Activated CD8-positive, alpha-beta memory T cell treated with anti-CD3 and anti-CD28 coated beads for 1 hour (primary cell): ENCODE measurements at places on chromosomes 12 and 14.

DNA sequence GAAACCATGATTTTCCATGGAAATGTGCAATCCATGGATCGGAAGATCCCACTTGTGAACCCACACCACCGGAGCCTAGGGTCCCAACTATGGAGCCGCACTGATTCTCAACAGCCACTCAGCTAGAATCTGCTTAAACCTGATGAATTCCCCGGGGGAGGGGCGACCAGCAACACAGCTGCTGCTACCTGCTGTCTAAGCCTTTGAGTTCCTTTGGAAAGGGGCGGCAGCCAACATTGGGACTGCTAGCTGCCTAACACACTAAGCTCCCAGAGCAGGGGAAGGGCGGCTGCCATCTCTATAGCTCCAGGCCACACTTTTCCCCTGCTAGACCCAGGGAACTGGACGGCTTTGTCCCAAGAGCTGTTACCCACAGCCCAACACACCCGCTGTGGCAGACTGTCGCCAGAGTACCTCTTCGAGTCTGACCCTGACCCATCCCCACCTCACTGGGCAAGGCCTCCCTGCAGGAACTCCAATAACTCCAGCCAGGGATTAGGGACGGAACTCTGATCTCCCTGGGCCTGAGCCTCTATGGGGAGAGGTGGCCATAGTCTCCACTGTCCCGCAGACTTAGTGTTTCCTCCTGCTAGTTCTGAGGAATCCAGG, 205.8 kb upstream of the SLC16A7 start:
- DNase-seq = no peak

DNA sequence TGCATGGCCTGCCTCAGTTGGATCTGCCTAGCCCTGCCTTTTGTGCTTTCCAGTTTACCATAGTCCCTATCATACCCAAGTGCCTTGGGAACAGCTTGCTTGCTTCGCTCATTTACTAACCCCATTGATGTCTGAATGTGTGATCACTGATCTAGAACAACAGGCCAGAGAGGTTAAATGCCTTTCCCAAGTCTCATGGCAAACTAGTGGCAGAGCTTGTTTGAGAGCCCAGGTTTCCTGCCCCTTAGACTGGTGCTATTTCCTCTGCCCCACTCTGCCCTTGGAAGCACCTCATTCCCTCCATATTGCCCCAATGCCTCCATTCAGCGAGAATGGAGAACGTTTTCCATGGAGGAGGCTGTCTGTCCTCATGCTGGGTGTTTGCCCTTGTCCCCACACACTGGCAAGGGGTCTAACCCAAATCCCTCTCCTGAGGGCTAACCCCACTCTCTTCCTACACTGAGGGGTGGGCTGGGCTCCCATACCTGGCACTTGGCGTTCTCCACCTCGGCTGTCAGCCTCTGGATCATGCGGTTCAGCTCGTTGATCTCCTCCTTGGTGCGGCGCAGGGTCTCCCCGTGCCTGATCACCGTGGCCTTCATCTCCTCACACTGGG, 19.8 kb downstream of the KRT7 start:
- no peak for DNase-seq

GRCh38 chr12:6818222-6818621, 3.4 kb upstream of the GPR162 start:
- DNase-seq = no peak

DNA sequence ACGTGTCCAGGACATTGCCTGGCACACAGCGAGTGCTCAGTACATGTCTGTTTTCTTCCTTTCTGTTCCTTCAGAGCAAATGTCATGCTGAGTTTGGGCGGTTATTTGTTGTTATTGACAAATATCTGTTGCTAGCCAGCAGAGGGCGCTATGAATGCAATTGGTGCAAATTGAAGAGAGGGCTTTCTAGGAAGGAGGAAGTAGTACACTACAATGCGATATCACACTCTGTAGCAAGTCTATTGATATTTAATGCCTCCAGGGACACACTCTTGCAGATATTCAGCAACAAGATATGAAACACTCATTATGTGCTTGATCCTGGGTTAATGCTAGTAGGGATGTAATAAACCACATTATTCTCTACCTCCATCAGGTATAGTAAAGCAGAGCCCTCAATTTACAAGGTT, 267.3 kb upstream of the SRRM4 start:
- DNase-seq = no peak

DNA sequence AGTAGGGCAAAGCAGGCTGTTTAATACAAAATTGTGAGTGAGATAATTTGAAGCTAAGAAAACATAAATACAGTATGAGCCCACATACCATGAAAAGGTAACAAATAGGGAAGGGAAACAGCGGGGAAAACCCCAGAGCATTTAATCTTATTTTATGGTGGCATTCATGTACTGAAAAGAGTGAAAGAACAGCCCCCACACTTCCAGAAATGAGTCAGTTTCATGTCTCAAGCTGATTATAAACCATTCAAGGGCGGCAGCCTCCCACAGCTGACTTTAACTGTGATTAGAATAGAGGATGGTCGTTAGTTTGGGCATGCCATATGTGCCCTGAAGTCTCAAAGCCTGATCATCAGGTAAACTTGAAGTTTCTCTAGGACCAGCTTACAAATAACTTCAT, 64.5 kb downstream of the FOXG1 start:
- no peak for DNase-seq

GRCh38 chr12:15868186-15868585, 14.0 kb upstream of the STRAP start:
- DNase-seq = no peak

- DNase-seq = no peak
These were observed 171.8 kb upstream of the ATF7IP start for GRCh38 chr12:14193639-14194038.

DNA sequence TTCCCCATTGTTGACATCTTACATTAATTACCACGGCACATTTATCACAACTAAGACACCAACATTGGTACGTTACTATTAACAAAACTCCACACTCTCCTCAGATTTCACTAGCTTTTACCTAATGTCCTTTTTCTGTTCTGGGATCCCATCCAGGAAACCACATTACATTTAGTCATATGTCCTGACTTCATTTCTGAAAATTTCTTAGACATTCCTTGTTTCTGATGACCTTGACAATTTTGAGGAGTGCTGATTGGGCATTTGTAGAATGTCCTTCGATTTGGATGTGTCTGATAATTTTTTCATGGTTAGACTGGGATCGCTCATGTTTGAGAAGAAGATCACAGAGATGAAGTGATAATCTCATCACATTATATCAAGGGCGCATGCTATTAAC, 34.6 kb upstream of the ACSM4 start:
- DNase-seq = no peak

GRCh38 chr12:52675301-52675701, 4.9 kb downstream of the KRT1 start:
- DNase-seq = no peak

DNA sequence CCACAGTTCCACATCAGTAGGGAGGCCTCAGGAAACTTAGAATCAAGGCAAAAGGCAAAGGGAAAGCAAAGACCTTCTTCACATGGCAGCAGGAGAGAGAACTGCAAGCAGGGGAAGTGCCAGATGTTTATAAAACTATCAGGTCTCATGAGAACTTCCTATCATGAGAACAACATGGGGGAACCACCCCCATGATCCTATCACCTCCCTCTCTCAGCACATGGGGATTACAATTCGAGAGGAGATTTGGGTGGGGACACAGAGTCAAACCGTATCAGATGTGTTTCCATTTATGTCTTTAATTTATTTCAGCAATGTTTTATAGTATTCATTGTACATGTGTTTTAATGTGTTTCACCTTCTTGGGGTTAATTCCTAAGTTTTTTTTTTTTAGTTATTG, 25.8 kb downstream of the METAP2 start:
- no peak for DNase-seq

- no peak for DNase-seq
These were observed 334.3 kb upstream of the SYT1 start for GRCh38 chr12:78530100-78530765.

GRCh38 chr12:93107514-93108312, 178.6 kb upstream of the EEA1 start:
- no peak for DNase-seq

DNA sequence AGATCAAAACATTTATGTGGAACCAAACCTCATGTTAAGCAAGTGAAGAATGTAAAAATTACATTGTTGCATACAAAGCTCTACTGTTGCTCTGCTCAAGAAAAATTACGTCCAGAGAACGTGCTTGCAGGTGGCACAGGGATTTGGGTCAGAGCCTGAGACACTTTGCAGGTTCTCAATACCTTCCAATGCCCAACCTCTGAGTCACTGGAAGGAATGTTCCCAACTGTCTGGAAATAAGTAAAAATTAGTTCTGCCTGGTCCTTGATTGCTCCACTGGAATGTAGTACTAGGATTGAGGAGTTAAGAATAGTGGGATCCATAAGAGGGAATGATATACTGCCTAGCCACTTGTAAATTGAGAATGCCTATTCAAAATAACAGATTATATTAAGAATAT, 2.8 kb upstream of the IFNG start:
- DNase-seq = no peak

DNA sequence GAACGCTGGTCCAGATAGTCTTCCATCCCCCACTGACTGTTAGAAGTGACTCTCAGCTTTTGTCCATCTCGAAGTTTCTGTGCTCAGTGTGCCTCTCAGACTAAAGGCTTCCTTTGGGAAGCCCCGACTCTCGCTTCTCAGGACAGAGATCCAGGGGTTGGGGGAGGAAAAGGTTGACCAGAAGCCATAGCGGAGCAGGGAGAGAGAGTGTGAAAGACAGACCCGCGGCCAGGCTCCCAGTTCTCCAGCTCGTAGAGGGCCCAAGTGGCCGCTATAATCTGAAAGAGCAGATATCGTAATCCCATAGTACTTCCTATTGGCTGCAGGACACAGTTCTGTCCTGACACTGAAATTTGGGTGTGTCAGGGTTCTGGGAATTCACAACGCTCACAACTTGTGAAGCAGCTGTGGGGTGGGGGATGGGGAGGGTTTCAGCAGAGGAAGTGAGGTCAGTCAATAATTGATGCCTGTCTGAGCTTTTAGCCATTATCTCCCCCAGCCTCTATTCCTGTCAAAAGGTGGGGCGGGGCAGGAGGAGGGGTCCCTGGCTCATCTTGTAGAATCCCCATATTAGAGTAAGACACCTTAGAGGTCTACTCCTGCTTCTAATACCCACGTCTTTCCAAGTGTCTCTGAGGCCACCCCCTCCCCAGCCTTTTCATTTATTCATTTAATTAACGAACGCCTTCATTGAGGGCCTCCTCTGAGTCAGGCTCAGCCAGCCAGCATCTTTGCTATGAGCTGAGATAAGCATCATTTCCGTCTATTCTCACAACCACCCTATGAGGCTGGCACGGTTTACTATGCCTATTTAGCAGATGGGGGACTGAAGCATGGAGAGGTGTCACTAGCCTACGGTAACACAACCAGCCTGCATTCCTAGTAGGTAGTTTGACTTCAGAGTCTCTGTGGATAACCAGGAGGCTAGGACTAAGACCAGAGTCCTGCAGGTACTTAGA, 1.6 kb upstream of the ACVRL1 start:
- no peak for DNase-seq

DNA sequence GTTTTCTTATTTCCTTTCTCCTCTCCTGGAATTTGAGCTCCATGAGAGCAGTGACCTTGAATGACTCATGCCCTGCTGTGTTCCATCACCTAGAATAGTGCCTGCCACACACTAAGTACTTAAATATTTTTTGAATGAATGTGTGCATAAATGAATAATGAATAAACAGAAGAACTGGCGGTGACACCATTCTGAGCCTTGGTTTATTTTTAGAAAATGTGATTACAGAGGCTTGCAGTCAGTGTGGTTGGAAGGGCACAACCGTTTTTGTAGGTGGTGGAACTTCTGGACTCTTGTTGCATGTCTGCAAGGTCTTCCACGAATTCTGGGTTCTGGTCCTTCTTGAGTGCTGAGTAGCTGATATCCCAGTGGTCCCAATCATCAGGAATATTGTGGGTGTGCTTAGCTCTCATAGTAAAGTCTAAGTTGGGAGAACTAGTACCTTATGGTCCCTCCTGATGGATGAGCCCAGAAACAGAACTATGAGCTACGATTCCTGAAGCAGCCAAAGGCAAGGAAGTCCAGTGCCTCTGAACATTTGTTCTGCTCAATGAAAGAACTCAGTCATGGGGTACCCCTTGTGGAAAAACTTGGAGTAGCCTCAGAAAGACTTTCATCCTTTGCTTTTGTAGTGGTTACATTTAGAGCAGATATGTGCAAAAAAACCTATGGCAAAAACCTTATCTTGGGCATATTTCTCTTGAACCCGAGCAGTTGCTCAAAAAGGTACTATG, 28.8 kb upstream of the BHLHE41 start:
- no peak for DNase-seq

DNA sequence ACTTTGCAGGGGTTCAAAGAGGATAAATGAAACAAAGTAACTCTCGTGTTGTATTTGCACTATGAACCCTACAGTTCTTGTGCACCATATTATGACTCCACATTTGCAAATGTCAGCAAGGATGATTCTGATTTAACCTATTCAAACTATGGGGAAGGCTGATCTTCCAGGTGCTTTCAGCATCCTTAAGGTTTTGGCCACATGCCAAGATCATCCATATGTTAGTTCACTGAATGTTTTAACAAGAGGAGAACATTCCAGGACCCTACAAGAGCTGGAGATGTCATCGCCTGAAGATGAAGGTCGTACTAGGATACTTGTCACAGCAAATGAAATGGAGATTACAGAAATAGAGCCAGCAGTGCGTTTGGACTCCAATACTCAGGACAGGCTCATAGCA, 114.2 kb downstream of the DHRS2 start:
- DNase-seq = no peak

DNA sequence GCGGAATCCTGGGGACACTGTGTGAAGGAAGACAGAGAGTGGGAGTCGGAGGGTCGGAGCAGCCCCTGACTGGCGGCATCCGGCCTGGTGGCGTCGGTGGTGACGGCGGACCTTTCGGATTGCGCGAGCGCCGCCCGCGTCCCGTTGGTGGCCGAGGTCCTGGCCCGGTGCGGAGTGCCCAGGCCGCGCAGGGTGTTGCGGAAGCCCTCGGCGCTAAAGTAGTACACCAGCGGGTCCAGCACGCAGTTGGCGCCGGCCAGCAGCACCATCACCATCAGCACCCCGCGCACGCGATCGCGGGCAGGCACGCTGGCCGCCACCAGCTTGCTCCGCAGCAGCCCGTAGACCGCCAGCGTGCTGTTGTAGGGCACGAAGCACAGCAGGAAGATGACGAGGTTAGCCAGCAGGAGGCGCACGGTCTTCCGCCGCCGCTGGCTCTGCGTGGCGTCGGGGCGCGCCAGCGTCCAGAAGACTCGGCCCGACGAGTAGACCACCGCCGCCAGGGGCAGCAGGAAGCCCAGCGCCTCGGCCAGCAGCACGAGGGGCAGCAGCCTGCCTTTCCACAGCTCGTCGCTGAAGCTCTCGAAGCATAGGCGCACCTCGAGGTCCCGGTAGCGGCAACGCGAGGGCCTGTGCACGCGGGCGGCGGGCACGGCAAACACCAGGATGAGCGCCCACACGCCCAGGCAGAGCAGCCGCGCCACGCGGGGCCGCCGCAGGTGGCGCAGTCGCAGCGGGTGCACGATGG, 13.1 kb upstream of the CHD4 start:
- no peak for DNase-seq
